ENCODE measurements at places on chromosomes 7 and 10. TPM values are rescaled to one million over a fixed set of nuclear protein-coding genes. Genes with fewer than 3 reads are reported as not detected.

GRCh38 chr10:69721690-69722310, 79.9 kb upstream of the COL13A1 start:
- no peak overlapping the region for H3K4me3 ChIP-seq
- peaks cover 9% of the 10 kb centered on the region for H3K4me1 ChIP-seq
- no peaks in the 10 kb centered on the region for H3K27me3 ChIP-seq
- H3K27ac ChIP-seq = peak overlapping the region; percentile 78
- peak; percentile 88 for DNase-seq

GRCh38 chr10:110174816-110175215, 32.6 kb upstream of the MXI1 start:
- H3K27me3 ChIP-seq = no peaks in the 10 kb centered on the region
- no peak for DNase-seq
- peaks cover 2% of the 10 kb centered on the region for H3K4me1 ChIP-seq
- no peaks in the 10 kb centered on the region for H3K36me3 ChIP-seq

GRCh38 chr7:24882989-24883621, 96.9 kb downstream of the OSBPL3 start:
- peak; percentile 38 for DNase-seq
- no peaks in the 10 kb centered on the region for H3K4me1 ChIP-seq
- no peak overlapping the region for H3K27ac ChIP-seq
- H3K27me3 ChIP-seq = no peaks in the 10 kb centered on the region
- H3K36me3 ChIP-seq = no peaks in the 10 kb centered on the region

DEPP1 gene
- total RNA-seq = 26.2 TPM

MMP21 gene
- total RNA-seq = not detected

SLC4A2 gene
- 36.0 TPM for total RNA-seq

GRCh38 chr7:108144931-108145330, 14.8 kb upstream of the LAMB4 start:
- DNase-seq = no peak
- H3K27me3 ChIP-seq = no peaks in the 10 kb centered on the region
- peaks cover 8% of the 10 kb centered on the region for H3K4me1 ChIP-seq
- no peaks in the 10 kb centered on the region for H3K36me3 ChIP-seq

GRCh38 chr7:35729061-35729783, 34.3 kb upstream of the HERPUD2 start:
- H3K4me3 ChIP-seq = no peak overlapping the region
- H3K4me1 ChIP-seq = peaks cover 31% of the 10 kb centered on the region
- H3K27me3 ChIP-seq = no peaks in the 10 kb centered on the region
- H3K27ac ChIP-seq = peak overlapping the region; percentile 83
- no peaks in the 10 kb centered on the region for H3K36me3 ChIP-seq
- DNase-seq = no peak

DNA sequence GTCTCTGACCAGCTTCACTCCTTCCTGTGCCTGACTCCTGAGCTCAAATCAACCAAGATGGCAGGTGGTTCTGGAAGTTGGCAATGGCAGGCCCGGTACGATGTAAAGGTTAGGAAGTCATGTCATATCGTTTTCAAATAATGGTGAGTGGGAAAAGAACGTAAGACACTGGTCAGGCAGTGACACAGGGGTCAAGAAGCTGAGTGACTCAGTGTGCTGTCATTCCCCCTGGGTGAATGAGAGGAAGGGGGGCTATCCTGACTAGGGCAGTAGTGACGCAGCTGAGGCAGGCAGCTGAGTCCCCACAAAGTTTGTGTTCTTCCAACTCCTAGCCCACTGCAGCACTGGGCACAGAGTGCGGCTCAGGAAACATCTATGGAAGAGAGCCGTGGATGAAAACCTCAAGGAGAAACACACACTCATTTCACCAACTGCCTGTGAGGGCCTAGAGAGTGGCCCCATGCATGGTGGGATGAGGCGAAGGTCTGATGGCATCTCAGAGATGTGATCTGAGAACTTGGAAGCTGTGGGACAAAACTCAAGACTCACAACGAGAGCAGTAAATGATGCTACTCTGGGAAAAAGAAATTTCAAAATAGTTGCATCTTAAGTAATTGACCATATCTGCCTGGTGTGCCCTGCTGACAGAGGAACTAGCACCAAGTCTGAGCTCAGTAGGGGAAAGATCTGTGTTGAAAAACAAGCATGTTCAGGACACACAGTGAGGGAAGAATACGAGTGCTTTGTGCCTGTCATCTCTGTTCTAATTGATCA, 23.2 kb downstream of the CREB3L2 start:
- no peak overlapping the region for H3K4me3 ChIP-seq
- H3K36me3 ChIP-seq = no peaks in the 10 kb centered on the region
- H3K27ac ChIP-seq = peak overlapping the region; percentile 62
- peaks cover 92% of the 10 kb centered on the region for H3K4me1 ChIP-seq

DNA sequence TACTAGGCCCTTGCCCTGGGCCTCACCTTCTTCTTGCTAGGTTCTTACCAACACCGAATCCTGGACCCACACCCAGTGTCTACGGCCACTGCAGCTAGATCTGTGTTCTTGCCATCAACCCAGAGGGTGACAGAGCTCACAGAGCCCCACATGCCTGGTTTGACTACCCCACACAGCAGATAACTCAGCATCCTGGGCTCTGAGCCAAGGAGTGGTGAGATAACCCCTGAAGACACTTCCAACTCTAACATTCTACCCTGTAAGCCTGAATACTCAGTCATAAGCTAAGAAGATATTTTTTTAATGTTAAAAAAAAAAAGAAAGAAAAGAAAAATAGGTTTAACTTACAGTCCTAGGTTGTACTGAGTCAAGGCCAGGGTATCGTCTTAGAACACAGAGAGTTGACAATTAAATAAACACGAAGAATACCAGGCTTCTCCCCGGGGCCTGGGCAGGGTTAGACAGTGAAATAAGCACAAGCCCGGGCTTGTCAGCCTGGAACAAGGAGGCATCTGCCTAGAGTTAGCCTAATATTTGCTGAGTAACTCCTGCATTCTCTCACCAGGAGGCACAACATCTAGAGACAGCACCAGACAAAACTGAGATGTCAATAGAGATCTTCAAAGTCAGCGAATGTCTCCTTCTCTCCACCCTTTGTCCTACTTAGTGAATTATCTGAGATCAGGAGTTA, 556.5 kb upstream of the LRRN3 start:
- no peak for DNase-seq
- peaks cover 10% of the 10 kb centered on the region for H3K4me1 ChIP-seq
- no peak overlapping the region for H3K27ac ChIP-seq
- no peaks in the 10 kb centered on the region for H3K36me3 ChIP-seq

HOXA4 gene
- total RNA-seq = 0.37 TPM

DNA sequence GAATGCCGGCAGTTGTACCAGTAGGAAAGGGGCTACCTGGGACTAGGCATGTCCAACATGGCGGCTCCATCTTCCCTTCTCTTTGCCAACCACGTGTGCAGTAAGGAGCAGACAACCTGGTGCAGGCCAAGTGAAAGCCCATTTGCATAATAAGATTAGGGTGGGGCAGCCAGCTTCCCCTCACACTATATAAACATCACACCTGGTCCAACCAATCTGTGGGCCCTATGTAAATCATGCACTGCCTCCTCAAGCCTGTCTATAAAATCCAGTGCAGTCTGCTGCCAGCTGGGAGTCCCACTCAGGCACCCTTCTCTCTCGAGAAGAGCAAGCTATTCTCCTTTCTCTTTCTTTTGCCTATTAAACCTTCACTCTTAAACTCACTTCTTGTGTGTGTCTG, 429.3 kb downstream of the CALN1 start:
- no peak overlapping the region for H3K4me3 ChIP-seq
- H3K4me1 ChIP-seq = no peaks in the 10 kb centered on the region
- H3K36me3 ChIP-seq = no peaks in the 10 kb centered on the region
- H3K27ac ChIP-seq = no peak overlapping the region

CDC14C gene
- not detected for total RNA-seq

LIPM gene
- not detected for total RNA-seq

DNA sequence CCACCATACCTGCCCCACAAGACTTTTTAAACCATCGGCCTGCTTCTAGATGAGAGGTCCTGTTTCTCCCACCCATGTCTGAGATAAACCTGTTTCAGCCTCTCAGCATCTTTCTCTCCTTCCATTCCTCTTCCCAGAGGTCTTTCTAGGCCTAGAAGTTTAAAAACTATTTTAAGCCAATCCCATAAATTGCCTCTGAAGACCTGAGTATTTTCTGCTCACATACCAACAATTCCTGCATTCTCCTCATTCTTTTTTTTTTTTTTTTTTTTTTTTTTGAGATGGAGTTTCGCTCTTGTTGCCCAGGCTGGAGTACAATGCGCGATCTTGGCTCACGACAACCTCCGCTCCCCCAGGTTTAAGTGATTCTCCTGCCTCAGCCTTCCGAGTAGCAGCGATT, 262.9 kb upstream of the AUTS2 start:
- DNase-seq = no peak
- no peaks in the 10 kb centered on the region for H3K36me3 ChIP-seq
- no peaks in the 10 kb centered on the region for H3K27me3 ChIP-seq
- no peaks in the 10 kb centered on the region for H3K4me1 ChIP-seq

GRCh38 chr7:77979219-77979618, 180.6 kb downstream of the PHTF2 start:
- DNase-seq = no peak
- H3K27ac ChIP-seq = no peak overlapping the region
- H3K27me3 ChIP-seq = no peaks in the 10 kb centered on the region
- H3K4me1 ChIP-seq = no peaks in the 10 kb centered on the region
- no peak overlapping the region for H3K4me3 ChIP-seq
- no peaks in the 10 kb centered on the region for H3K36me3 ChIP-seq

GRCh38 chr7:4803397-4804241, 28.2 kb downstream of the AP5Z1 start:
- H3K4me3 ChIP-seq = no peak overlapping the region
- no peak for DNase-seq
- no peak overlapping the region for H3K27ac ChIP-seq
- H3K27me3 ChIP-seq = no peaks in the 10 kb centered on the region

ZNF425 gene
- 0.52 TPM for total RNA-seq

PUS7 gene
- total RNA-seq = 5.1 TPM

DNA sequence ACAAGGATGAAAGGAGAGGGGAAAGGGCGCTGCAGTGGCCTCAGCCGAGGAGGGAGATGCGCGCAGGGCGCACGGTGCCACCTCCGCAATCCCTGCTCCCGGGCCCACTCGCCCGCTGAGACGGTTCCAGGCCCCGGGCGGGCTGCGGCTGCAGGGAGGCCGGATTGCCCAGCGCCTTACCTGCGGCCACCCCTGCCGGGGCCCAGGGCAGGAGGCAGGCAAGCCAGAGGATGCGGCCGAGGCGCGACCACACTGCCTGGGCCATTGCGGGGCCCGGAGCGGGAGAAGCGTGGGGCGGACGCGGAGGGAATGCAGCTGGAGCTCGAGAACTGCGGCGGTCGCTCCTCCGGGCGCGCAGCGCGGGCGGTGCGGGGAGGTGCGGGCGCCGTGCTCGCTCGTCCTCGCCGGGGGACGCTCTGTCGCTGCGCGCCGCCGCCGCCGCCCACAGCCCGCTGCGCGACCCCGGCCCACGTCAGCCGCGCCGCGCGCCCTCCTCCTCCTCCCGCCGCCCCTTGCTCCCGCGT, at the start of gene TMEM130:
Gene TMEM130, minus strand, starts transcription at position 418 of the 524 bp plus-strand sequence. Its CDS starts 153 bp downstream, at position 265.
- H3K27me3 ChIP-seq = no peaks in the 10 kb centered on the region
- H3K4me1 ChIP-seq = peaks cover 5% of the 10 kb centered on the region
- no peaks in the 10 kb centered on the region for H3K36me3 ChIP-seq
- peak within 1 kb of the TSS; percentile 25 for H3K4me3 ChIP-seq
- DNase-seq = no peak
- H3K27ac ChIP-seq = no peak within 1 kb of the TSS

DNA sequence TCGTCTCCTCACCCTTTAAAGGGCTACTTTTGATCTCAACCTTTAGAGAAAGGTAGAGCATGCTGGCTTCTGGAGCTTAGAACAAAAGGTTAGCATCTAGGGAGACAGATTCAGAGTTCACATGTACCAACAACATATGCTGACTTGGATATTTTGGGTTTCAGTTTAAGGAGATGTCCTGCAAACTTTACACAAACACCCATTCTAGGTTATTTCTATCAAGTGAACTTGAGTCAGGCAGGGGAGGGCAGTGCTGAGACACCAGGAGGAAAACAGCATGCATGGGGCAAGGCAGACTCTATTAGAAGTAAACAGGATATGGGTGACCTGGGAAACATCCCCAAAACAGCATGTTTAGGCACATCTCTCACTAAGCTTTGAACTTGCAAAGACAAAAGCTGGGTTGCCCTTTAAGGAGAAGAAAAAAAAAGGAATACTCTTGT, 43.8 kb downstream of the ARL4A start:
- H3K4me1 ChIP-seq = peaks cover 55% of the 10 kb centered on the region
- no peak for DNase-seq
- H3K27ac ChIP-seq = peak overlapping the region; percentile 18

NPSR1 gene
- not detected for total RNA-seq

SPDYE9 gene
- total RNA-seq = not detected

- no peaks in the 10 kb centered on the region for H3K27me3 ChIP-seq
- no peaks in the 10 kb centered on the region for H3K36me3 ChIP-seq
- H3K4me3 ChIP-seq = no peak overlapping the region
- no peak overlapping the region for H3K27ac ChIP-seq
- H3K4me1 ChIP-seq = no peaks in the 10 kb centered on the region
Observed at GRCh38 chr10:109587366-109587765, 335.9 kb downstream of the XPNPEP1 start.

- H3K36me3 ChIP-seq = no peaks in the 10 kb centered on the region
- no peak overlapping the region for H3K27ac ChIP-seq
- DNase-seq = no peak
- no peaks in the 10 kb centered on the region for H3K27me3 ChIP-seq
Observed at GRCh38 chr10:113895018-113895417, 40.6 kb downstream of the NHLRC2 start.

PRR15 gene
- 0.49 TPM for total RNA-seq

DNA sequence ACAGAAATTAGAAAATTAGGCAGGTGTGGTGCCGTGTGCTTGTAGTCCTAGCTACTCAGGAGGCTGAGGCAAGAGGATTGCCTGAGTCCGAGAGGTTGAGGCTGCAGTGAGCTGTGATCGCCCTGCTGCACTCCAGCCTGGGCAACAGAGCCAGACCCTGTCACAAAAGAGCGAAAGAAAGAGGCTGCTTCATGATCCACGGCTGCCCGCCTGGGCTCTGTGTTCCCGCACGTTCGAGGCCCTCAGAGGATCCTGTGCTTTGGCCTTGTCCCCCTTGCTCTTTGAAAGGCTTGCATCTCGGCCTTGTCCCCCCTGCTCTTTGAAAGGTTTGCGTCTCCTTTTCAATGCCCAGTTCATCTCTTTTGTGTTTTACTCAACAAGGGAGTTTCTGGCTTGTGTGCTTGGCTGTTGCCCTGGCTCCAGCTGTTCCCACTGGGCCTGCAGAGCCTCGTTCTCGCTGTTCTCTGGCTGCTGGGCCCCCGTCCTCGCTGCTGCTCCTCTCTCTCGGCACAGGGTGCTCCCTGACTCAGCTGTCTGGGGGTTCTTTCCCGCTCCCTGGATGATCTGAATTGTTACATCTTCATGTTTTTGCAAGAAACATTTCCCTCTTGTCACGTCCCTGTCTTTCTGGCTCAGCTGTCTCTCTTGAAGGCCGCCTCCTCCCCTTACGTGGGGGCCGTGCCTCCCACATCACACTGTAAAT, 45.1 kb upstream of the INPP5A start:
- H3K36me3 ChIP-seq = no peaks in the 10 kb centered on the region
- no peaks in the 10 kb centered on the region for H3K27me3 ChIP-seq
- no peak overlapping the region for H3K4me3 ChIP-seq
- H3K27ac ChIP-seq = no peak overlapping the region

GARIN1A gene
- 4.7 TPM for total RNA-seq

GRCh38 chr7:50314836-50315592, 10.5 kb downstream of the IKZF1 start:
- H3K27ac ChIP-seq = no peak overlapping the region
- H3K36me3 ChIP-seq = no peaks in the 10 kb centered on the region
- DNase-seq = no peak
- H3K27me3 ChIP-seq = peaks cover 43% of the 10 kb centered on the region
- no peak overlapping the region for H3K4me3 ChIP-seq

PNLIPRP1 gene
- 1.2 TPM for total RNA-seq

SUN3 gene
- total RNA-seq = not detected

GIMAP4 gene
- 24.3 TPM for total RNA-seq

DYNC1I1 gene
- total RNA-seq = 32.2 TPM

PLEKHS1 gene
- not detected for total RNA-seq

Data from heart right ventricle (tissue), 16 donors.